Transverse colon (tissue), 4 donors: ENCODE measurements at places on chromosomes 5 and 9. TPM values are rescaled to one million over a fixed set of nuclear protein-coding genes. Genes with fewer than 3 reads are reported as not detected.

GRCh38 chr5:84306601-84307000 lies 78.1 kb downstream of the EDIL3 start:
- no peaks in the 10 kb centered on the region for H3K27me3 ChIP-seq
- DNase-seq: no peak
- no peak overlapping the region for H3K27ac ChIP-seq
- no peaks in the 10 kb centered on the region for H3K36me3 ChIP-seq

DNA sequence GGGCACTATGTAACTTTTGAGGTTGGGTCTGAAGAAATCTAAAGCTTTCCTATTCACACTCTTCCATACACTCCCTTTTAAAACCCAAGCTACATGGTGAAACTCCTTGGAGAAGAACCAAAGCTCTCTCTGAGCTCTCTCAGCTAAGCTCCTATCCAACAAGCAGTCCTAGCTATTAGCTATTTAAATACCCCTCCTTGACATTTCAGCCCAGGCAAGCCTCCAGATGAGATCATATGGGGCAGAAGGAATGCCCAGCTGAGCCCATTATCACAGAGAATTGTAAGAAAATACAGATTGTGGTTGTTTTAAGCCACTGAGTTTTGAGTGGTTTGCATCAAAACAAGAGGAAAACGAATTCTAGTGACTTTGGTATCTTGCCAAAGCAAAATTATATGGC lies 15.2 kb downstream of the HSPB3 start:
- no peak overlapping the region for H3K4me3 ChIP-seq
- no peaks in the 10 kb centered on the region for H3K4me1 ChIP-seq
- H3K27ac ChIP-seq: no peak overlapping the region

- H3K27ac ChIP-seq: peak overlapping the region; percentile 59
- DNase-seq: no peak
- H3K4me1 ChIP-seq: peaks cover 6% of the 10 kb centered on the region
- H3K36me3 ChIP-seq: no peaks in the 10 kb centered on the region
- H3K27me3 ChIP-seq: no peaks in the 10 kb centered on the region
- H3K4me3 ChIP-seq: no peak overlapping the region
Measured at GRCh38 chr5:172173564-172174153, 14.4 kb downstream of the STK10 start.

- no peaks in the 10 kb centered on the region for H3K36me3 ChIP-seq
- H3K27ac ChIP-seq: no peak overlapping the region
- DNase-seq: no peak
Measured at GRCh38 chr5:161545344-161546094, 1.0 kb downstream of the GABRB2 start.

DNA sequence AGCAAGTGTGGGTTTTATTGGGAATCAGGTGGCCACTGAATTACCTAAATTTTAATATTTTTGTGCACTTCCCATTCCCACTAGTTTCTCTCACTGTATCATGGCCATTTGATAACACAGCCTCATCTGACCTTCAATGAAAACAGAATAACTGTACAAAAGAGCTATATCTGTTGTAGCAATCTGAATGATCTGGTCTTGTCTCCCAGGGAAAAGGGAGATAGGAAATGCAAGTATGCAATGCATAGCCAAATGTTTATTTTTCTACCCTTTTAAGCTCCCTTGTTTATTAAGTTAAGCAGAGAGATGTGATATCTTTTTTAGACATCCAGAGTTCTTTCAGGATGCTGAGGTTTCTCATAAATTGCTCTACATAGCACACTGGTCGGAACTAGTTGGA lies 288.3 kb upstream of the CLINT1 start:
- H3K4me3 ChIP-seq: no peak overlapping the region
- no peak for DNase-seq
- H3K4me1 ChIP-seq: no peaks in the 10 kb centered on the region
- no peak overlapping the region for H3K27ac ChIP-seq

- no peak for DNase-seq
- H3K4me3 ChIP-seq: no peak overlapping the region
- no peak overlapping the region for H3K27ac ChIP-seq
- H3K27me3 ChIP-seq: no peaks in the 10 kb centered on the region
Measured at GRCh38 chr9:115466756-115467155, 348.8 kb upstream of the TNC start.

DNA sequence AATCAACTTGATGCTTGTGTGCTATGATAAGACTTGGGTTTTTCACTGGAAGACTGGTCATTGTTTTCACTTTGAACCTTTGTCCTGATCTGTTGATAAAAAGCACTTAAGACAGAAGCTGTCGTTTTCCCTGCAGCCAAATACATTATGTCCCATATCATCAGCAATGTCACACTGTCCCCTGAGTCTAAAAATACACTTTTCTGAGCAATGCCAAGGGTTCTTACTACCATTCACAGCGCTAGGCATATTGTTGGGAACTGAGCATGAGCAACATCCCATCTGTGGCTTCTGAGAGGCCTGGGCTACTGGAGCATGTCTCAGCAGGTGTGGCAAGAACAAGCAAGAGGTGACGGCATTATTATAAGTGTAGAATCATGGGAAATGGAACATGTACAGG lies 81.8 kb downstream of the SEMA6A start:
- H3K4me3 ChIP-seq: no peak overlapping the region
- no peak for DNase-seq
- H3K36me3 ChIP-seq: peaks cover 16% of the 10 kb centered on the region

- peak; percentile 93 for DNase-seq
- H3K27ac ChIP-seq: peak overlapping the region; percentile 96
- no peaks in the 10 kb centered on the region for H3K27me3 ChIP-seq
- no peaks in the 10 kb centered on the region for H3K36me3 ChIP-seq
Measured at GRCh38 chr9:14322211-14323082, 8.5 kb upstream of the NFIB start.

The CBY3 gene
- total RNA-seq: not detected

DNA sequence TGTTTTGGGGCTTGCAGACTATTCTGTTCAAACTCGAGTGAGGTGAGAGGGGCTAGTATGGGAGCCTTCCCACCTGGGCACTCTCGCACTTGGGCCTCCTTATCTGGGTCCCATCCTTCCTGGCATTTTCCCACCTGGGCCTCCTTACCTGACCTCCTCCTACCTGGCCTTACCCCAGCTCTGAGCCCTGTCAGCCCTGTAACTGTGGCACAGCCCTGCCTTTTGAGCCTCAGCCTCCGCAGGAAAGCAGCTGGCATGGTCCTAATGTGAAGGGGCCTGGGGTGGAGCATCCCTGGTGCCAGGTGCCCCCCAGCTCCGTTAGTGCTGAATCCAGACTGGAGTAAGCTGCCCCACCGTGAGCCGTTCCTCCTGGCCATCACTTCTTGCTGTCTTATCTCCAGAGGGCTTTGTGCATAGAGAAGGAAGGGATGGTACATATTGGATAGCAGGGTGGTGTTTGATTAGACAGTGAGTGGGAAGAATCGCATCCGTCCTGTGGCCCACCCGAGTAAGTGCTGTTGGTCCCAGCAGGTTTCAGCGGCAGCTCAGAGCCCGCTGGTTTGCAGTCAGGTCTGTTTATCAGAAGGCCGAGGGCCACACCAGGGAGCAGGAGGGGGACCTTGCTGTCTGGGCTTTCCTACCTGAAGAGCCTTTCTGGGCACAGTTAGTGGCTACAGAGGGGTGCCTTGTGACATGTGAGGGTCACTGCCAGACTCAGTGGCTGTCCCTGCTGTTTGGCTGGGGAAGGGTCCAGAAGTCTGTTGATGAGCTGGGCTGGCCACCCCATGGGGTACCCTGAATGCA lies 76.5 kb downstream of the WNK2 start:
- peak; percentile 5 for DNase-seq
- no peak overlapping the region for H3K4me3 ChIP-seq
- no peaks in the 10 kb centered on the region for H3K4me1 ChIP-seq
- H3K27me3 ChIP-seq: no peaks in the 10 kb centered on the region
- H3K36me3 ChIP-seq: no peaks in the 10 kb centered on the region
- no peak overlapping the region for H3K27ac ChIP-seq

The IGFBPL1 gene
- not detected for total RNA-seq

The IL5 gene
- not detected for total RNA-seq

- H3K27ac ChIP-seq: peak overlapping the region; percentile 75
- no peak overlapping the region for H3K4me3 ChIP-seq
- H3K27me3 ChIP-seq: no peaks in the 10 kb centered on the region
- H3K4me1 ChIP-seq: peaks cover 84% of the 10 kb centered on the region
- no peak for DNase-seq
- H3K36me3 ChIP-seq: no peaks in the 10 kb centered on the region
Measured at GRCh38 chr9:124284237-124284831, 26.6 kb downstream of the NEK6 start.

DNA sequence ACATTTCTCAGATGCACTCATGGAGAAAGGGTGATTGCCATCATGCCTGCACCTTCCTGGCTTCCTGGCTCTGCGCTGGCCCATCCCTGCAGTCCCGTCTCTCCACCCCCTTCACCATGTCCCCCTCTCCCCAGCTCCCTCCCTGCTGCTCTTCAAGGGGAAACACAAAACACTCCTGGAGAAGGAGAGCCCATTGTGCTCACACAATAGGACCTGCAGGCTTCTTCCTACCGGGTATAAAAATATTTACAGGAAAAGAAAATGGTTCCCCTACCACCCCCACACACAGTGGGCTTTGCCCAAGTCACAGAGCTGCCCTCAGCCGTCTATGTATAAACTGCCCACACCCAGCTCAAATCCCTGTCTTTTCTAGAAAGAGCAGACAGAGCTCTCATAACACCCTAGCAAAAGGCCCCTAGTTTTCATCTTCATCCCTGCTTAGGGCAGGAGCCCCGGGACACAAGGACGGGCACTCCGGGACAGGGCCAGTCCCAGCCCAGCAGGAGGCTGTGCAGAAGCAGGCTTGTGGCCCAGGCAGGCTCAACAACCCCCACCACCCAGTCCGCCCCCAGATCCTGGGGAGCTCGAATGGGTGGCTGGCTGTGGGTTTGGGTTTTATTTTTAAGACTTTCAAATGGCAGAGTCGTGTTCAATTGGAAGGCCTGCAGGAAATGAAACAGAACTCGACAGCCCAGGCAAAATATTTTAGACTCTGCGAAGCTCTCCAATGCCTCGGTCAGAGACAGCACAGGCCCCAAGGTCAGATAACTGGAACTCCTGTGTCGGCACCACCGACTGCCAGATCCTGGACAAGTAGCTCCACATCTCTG lies 77.3 kb downstream of the LRSAM1 start:
- no peaks in the 10 kb centered on the region for H3K36me3 ChIP-seq
- H3K4me1 ChIP-seq: no peaks in the 10 kb centered on the region
- no peak overlapping the region for H3K4me3 ChIP-seq
- H3K27me3 ChIP-seq: no peaks in the 10 kb centered on the region

The XPA gene
- total RNA-seq: 6.4 TPM

The SLCO4C1 gene
- not detected for total RNA-seq

DNA sequence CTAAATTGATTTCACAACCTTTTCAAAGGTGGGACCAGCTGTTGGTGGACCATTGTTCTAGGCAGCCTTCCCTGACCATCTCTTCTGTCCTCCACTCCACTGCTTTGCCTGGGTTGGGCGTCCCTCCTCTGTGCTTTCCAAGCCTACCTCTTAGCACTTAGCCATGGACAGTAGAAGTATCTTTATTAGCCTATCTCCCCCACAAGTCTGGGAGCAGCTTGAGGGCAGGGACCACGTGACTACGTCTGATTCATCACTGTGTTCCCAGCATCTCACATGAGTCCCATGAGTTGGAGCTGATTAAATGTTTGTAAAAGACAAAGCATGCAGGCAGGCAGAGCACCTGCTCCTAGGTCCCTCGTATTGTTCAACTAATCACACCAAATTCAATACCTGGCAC lies 20.9 kb downstream of the MORN5 start:
- H3K27me3 ChIP-seq: no peaks in the 10 kb centered on the region
- H3K27ac ChIP-seq: no peak overlapping the region
- H3K4me1 ChIP-seq: peaks cover 14% of the 10 kb centered on the region
- H3K4me3 ChIP-seq: no peak overlapping the region
- no peak for DNase-seq

The FST gene
- total RNA-seq: 5.2 TPM

The SCGB3A2 gene
- not detected for total RNA-seq

The CTXN3 gene
- not detected for total RNA-seq

The PCDHGA4 gene
- 18.0 TPM for total RNA-seq

GRCh38 chr9:113597390-113598241 lies 134.1 kb downstream of the RGS3 start:
- H3K27ac ChIP-seq: no peak overlapping the region
- peaks cover 3% of the 10 kb centered on the region for H3K4me1 ChIP-seq
- H3K27me3 ChIP-seq: no peaks in the 10 kb centered on the region
- H3K4me3 ChIP-seq: no peak overlapping the region
- no peaks in the 10 kb centered on the region for H3K36me3 ChIP-seq

The ITGA2 gene
- 1.5 TPM for total RNA-seq
